ELR (cell line): ENCODE measurements at places on chromosomes 6 and 20.

GRCh38 chr6:1391800-1392309 is 2.5 kb downstream of the FOXF2 start:
- DNase-seq, result peak; percentile 78

GRCh38 chr20:17568045-17568788 is 1.7 kb upstream of the DSTN start:
- peak; percentile 14 for DNase-seq

DNA sequence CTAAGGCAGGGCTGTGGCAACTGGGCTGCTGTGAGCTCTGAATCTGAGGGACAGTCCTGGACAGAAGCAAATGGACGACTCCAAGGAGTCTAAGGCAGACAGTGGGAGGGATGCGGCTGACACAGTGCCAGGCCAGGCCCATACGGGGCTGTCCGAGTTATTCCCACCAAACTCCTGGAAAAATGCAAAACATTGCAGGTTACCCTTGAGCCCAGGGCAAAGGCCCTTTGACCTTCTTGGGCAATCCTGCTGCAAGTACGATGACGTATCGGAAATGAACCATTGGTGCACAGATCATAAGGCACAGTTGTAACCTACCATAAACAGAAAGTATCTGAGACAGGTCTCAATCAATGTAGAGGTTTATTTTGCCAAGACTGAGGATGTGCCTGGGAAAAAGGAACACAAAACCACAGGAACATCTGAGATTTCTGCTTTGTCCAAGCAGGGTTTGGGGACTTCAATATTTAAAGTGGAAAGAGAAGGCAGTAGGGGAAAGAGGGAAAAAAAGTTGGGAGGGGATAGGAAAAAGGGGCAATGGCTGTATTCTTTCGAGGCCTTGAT is 118.9 kb downstream of the DACT2 start:
- no peak for DNase-seq

DNA sequence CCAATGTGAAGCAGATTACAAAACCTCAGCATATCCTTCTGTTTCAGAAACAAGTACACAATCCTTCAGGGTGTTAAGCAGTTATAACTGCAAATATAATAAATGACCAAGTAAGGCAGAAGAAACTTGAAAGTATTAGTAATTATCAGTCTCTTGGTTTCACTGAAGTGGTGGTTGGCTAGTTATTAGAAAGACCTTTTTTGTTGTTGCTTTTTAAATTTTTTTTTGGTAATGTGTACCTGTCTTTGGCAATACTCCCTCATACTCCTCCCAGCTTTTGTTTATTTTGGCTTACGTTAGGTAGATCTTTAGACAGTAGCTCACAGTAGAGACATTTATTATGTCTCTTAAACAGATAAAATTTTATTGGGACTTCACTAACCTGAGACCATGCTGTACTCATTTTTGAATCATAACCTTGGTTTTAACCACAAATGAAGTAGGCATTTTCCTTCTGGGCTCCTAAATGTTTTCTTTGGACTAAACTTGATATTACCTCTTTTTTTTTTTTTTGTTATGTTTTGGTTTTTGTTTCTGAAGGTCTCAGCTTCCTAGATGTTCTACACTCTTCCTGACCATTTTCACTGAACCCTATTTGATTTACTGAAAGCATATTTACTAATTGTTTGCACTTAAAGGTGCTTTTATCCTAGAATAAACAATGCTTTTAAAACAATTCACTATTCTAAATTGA is 6.4 kb downstream of the CD2AP start:
- DNase-seq, result peak; percentile 67

GRCh38 chr6:9675122-9675521 is 739.8 kb downstream of the TFAP2A start:
- DNase-seq, result no peak
